ENCODE measurements at places on chromosomes 6 and 20. TPM values are rescaled to one million over a fixed set of nuclear protein-coding genes. Genes with fewer than 3 reads are reported as not detected.

DNA sequence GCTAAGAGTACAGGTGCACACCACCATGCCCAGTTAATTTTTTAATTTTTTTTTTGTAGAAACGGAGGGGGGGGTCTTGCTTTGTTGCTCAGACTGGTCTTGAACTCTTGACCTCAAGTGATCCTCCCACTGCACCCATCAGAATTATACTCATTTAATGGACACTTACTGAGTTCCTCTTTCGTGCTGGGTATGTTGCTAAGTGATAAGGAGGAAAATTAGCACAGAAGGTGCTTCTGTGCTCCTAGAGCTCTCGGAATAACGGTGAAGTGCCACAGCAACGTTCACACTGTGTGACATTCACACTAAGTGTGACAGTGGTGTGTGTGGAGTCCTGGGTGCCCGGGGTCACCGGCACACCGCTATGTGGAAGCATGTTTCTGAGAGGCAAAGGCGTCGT lies 32.1 kb upstream of the BMP6 start:
- no peak for DNase-seq

DNA sequence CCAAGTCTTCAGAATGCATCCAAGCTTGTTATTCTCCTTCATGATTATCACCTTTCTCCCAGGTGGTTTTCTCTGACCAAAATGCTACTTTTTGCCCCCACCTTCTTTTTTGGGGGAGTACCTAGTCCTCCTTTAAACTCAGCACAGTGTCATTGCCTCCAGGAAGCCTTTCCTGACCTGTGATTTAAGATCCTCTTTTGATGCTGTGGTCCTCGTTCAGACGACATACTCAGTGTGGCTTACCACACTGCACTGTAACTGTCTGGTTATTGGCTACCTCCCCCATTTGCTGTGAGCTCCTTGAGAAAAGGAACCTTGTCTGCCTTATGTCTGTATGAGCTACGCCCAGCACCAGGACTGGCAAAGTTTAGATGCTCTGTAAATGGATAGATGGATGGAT lies 14.6 kb downstream of the SAYSD1 start:
- DNase-seq, result no peak

GRCh38 chr6:147149826-147150225 lies 54.4 kb upstream of the STXBP5 start:
- no peak for DNase-seq

GRCh38 chr20:20426655-20426907 lies 58.7 kb downstream of the INSM1 start:
- DNase-seq, result no peak

DNA sequence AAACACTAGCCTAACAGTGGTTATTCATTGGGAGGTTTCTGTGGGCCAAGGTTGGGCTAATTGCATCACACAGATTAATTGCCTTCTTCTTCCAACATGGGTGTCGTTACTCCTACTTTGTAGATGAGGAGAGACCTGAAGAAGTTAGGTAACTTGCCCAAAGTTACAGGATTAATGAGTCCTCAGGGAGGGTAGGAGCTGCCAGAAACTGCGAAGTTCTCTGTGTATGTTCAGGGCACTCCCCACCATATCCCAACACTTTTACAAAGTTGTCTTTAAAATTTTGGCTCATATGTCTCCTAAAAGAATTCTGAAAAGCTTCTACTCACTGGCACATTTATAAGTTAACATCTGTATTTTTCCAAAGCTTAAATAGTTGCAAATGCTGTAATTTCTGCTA lies 323.5 kb upstream of the HSF2 start:
- DNase-seq, result no peak

SLC35D3 gene
- total RNA-seq, result not detected

EPHA7 gene
- not detected for total RNA-seq

GRCh38 chr20:38724626-38725147 lies 401 bp downstream of the SLC32A1 start:
- no peak for DNase-seq

- no peak for DNase-seq
Measured at GRCh38 chr20:58208944-58209343, 19.5 kb downstream of the ANKRD60 start.

GRCh38 chr6:126123226-126123625 lies 136.9 kb downstream of the TRMT11 start:
- DNase-seq, result no peak

DNA sequence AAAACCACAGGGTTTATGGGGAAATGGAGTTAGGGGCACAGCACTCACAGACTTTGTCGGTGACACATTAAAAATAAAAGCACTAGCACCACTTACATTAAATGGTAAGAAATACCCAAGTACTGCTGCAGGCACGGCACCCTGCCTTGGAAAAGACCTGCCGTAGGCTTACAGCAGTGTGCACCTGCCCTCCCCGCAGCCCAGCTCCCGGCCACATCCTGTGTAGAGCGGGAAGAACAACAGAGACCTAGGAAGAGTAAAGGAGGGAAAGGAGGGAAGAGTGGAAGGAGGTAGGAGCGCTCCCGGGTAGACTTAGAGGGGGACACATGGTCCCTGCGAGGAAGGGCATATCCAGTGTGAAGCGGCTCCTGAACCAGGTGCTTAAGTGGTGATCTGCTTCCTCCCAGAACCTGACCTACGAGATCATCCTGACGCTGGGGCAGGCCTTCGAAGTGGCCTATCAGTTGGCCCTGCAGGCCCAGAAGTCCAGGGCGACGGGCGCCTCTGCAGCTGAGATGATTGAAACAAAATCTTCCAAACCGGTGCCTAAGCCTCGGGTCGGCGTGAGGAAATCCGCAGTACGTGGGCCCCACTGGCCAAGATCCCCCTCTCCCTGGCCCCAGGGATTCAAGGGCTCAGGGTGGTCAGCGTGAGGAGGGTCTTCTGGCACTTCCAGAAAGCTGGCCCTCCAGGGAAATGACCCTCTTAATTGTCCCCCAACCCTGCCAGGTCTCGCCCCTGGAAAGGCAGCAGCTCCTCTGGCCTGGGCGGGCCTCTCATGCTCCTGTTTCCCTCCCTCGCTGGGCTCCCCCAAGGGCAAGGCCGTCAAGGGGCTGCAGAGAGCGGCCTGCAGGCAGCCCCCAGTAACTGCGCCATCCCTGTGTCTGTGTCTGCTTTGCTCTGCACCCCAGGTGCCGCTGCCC lies 55.5 kb downstream of the TCP11 start:
- DNase-seq, result no peak

PACSIN1 gene
- total RNA-seq, result 0.97 TPM

DNA sequence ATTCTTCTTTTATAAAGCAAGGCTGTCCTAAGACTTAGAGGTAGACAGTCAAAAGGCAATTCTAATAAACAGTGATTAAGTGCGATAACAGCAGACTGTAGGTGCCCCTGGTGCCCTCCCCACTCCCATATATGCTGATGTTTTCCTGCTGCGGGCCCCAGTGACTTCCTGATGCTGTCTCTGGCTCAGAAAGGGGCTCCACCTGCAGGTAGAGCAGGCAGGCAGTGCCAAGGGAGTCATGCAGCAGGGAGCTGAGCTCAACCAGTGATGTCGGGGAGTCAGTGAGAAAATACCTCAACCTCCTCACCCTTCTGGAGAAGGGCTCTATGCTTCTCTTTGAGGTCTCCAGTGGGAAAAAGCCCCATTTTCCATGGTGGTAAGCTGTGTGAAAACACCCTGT lies 126.7 kb upstream of the SSTR4 start:
- no peak for DNase-seq

GSTA3 gene
- total RNA-seq, result not detected

RSPH9 gene
- total RNA-seq, result 0.09 TPM

GRCh38 chr6:73653571-73654424 lies at the start of gene SLC17A5:
SLC17A5 (minus strand) TSS chr6:73653992; CDS start chr6:73653886, 106 bp downstream.
- DNase-seq, result peak; percentile 87

KCNG1 gene
- total RNA-seq, result 0.86 TPM

CLVS2 gene
- not detected for total RNA-seq

TMEM239 gene
- not detected for total RNA-seq

DNA sequence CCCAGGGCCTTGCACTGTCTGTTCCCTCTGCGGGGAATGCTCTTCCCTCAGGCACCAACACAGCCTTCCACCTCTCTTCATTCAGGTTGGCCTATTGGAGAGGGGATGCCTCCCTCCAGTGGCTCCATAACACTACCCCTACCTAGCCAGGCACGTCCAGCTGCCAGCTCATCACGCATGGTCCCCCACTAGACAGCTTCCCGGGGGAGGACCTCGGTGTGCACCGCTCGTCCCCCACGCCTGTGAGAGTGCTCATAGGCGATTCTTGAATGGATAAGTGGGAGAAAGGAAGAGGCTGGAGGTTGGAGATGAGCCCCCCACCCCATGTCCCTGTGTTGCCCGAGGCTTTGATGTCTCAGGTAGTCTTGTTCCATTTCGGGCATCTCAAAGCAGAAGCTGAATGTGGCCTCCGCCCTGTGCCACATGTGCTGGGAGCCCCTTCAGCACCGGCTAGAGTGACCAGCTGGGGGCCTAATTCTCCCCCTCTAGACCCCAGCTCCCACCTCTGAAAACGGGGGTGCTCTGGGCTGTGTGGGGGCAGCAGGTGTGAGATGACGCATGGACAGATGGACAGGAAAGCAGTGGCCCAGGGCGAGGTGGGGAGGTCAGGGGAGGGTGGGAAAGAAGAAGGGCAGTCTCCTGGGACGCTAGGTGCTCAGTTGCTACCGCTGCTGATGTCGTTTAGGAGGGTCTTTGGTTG lies 333.0 kb downstream of the TAF4 start:
- no peak for DNase-seq

GRCh38 chr6:71326611-71327010 lies 38.0 kb downstream of the OGFRL1 start:
- DNase-seq, result no peak
